ENCODE measurements at places on chromosomes 6 and 20.

DNA sequence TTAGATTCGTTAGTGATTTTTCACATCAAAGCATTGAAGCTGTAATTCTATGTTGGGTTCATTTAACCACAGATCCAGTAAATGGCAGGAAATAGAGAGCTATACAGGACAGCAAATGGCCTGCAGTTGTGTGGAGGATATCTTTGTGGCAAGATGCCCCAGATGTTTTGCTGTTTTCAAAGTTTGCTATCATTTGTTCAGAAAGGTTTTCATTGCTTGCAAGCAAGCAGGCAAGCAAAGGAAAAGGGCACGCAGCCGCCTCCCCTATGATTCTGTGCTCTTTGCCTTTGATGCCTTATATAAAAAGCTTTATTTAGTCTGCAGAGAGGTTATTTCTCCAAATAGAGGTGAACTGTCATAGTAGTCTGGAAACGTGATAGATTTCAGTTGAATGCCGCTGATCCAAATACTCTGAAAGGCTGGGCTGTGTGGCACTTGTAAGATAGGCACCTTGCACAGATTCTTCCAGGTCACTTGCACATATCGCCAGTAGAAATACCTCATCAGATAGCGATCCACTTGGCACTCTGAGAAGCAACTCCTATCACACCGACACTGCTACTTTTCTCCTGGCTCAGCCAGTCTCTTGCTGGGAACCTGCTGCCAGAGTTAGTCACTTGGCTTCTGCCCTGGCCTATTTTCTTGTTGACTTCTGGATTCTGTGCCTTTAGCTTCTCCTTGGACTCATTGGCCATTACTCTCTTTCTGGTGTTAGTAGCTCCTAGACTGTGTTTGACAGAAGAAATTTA, 66.4 kb downstream of the UTRN start:
- no peak for DNase-seq

DNA sequence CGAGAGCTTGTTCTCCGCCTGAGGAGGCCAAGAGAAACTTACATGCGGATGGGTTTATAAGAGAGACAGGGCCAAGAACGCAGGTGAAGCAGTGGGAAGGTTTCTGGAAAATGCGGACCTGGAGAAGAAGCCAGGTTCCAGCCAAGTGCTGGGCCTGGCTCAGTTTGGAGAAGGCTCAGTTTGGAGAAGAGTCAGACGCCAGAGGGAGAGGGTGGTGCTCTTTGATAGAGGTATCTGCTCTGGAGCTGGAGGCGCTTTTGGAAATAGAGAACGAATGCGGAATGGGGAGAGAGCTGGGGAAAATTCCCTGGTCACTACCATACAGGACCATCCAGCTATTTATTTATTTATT, 753 bp downstream of the RSPH9 start:
- DNase-seq = no peak

DNA sequence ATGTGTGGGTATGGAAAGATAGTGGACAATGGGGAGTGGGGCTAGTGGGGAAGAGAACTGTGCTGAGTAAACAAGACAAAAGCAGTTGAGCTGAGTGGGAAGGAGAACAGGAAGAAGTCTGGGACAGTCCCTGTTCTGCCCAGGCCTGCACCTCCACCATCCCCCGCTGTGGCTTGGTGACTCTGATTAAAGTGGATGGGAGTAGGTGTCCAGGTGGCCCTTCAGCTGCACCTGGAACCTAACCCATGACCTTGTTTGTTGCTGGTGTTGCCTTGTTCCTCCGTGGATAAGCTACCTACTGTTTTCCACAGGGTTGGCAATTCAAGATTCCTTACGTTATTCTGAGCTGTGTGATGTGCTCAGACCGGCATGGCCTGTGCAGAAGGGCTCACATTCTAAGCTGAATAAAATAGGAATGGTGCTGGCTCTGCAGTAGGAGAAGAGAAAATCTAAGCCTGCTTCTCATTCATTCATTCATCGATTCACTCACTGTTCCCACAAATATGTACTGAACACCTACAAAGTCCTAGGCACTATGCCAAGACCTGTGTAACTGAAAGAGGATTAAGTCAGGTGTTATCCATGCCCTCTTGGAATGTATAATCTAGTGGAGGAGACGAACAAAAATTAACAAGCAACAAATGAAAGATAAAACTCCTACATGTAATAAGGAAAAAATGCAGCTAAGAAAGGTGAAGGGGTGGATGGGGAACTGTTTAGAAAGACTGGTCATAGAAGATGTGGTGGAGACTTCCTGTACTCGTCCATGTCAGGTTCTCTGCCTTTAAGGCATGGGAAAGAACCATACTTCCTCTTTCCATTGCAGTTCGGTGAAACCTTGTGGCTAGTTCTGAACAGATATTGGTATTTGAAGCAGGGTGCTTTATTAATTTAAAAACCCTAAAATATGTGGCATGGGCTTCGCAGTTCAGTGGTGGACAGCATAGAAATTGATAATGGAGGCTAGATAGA, 10.1 kb upstream of the CALHM6 start:
- no peak for DNase-seq

DNA sequence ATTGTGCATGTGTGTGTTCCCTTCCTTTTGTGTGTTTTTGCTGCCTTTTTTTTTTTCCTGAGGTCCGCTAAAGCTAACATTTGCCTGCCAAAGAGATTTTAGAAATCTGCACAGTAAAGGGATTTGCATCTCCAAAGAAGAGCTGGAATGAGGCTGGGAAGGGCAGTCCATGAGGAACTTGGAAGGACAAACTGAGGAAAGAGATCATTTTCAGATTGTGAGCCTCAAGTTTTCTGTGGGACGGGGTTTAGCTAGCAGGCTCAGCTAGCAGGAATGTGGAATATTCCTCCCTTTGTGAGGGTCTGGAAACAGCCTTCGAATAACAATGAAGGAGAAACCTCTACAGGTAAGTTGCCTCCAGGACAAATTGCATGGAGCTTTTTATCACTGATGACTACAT, 3.8 kb downstream of the INSM1 start:
- DNase-seq = no peak

GRCh38 chr20:18721551-18722115, 92.0 kb upstream of the SCP2D1 start:
- no peak for DNase-seq

Data from HFF-Myc (cell line).